ENCODE measurements at places on chromosomes 4 and X. TPM values are rescaled to one million over a fixed set of nuclear protein-coding genes. Genes with fewer than 3 reads are reported as not detected.

DNA sequence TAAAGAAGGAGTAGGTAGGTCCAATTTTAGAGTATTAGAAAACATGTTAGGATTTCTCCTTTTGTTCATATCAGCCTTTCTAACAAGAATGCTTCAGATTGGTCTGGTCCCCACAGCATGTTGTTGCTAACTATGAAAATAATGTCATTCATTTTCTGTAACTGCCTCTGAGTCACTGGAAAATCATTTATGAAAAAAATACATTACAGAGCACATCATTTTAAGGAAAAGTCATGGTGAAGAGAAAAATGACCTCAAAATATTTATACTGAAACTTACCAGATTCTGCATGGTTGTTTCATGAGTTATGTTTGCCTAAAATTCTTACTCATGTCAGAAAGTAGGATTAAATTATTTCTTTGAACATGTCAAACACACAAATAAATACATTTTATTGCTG lies 35.2 kb downstream of the DTHD1 start:
- DNase-seq, result no peak

- no peak for DNase-seq
Observed at GRCh38 chr4:150395872-150396271, 186.1 kb upstream of the MAB21L2 start.

- DNase-seq, result no peak
Observed at GRCh38 chr4:104818579-104818978, 323.9 kb upstream of the CXXC4 start.

- DNase-seq, result no peak
Observed at GRCh38 chr4:38084877-38085711, 124.9 kb downstream of the PTTG2 start.

- no peak for DNase-seq
Observed at GRCh38 chr4:144204431-144204830, 63.9 kb upstream of the GYPA start.

GRCh38 chrX:151239751-151240150 lies 63.4 kb downstream of the GPR50 start:
- no peak for DNase-seq

DNA sequence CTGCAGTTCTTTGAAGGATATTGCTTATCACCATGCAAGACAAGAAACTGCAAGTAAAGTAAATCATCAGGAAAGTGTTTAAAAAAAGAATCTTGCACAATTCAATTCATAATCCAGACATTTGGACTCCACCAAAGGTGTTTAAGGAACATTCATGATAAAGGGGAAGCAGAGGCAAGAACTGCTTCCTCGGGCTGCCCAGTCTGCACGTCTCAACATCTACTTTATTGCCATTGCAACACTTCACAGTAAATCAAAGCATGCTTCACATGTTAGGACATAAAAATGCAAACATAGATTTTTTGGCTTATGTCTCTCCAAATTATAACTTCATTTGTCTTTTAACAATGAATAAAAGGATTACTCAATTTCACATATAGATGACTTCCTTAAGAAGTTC lies 42.5 kb downstream of the MID1 start:
- DNase-seq, result no peak

DOK7 gene
- total RNA-seq, result not detected

STAP1 gene
- not detected for total RNA-seq

TMPRSS11E gene
- total RNA-seq, result 0.29 TPM

All from osteoblast (primary cell).